ENCODE measurements at places on chromosomes 16 and 17. TPM values are rescaled to one million over a fixed set of nuclear protein-coding genes. Genes with fewer than 3 reads are reported as not detected.

The NOL11 gene
- 31.4 TPM for total RNA-seq

The TNFRSF13B gene
- not detected for total RNA-seq

The LITAF gene
- total RNA-seq, result 41.1 TPM

The NATD1 gene
- total RNA-seq, result 2.4 TPM

DNA sequence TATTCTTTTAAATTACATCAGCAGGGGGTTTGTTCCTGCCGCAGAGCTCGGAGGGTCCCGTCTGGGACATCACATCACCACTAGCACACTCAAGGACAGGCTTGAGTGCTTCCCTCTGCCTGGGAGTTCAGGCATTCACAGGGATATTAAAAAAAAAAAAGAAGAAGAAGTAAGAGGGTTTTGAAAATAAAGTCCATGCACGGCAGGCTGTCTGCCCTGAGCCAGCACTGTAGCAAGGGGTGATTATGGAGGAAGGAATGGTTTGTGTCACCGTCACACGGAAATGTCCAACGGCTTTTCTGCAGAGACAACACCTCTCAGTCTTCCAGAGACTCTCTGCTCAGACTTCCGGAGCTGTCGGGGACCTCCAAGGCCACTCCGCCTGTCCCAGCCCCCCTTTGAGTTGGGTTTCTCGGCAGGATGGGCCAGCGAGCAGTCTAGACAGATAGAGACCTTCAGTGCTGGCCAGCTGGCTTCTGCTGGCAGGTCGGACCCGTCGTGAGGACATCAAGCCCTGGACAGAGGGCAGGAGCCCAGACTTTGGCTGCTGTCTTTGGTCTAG is 33.6 kb downstream of the MEOX1 start:
- DNase-seq, result no peak

DNA sequence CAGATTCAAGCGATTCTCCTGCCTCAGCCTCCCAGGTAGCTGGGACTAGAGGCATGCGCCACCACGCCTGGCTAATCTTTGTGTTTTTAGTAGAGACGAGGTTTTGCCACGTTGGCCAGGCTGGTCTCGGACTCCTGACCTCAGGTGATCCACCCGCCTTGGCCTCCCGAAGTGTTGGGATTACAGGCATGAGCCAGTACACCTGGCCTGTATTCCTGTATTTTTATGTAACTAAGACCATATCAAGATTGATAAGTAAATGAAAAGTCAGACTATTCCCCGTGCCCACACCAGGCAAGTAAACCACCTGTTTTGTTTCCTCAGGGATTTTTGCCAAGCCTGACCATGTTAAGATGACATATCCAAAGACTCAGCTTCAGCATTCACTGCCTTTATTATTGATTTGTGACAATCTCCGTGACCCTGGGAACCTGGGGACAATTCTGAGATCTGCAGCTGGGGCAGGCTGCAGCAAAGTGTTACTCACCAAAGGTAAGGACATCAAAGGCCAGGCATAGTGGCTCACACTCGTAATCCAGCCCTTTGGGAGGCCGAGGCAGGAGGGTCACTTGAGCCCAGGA is 5.6 kb downstream of the MRM3 start:
- no peak for DNase-seq

GRCh38 chr16:78489072-78489471 is 389.6 kb downstream of the WWOX start:
- no peak for DNase-seq

DNA sequence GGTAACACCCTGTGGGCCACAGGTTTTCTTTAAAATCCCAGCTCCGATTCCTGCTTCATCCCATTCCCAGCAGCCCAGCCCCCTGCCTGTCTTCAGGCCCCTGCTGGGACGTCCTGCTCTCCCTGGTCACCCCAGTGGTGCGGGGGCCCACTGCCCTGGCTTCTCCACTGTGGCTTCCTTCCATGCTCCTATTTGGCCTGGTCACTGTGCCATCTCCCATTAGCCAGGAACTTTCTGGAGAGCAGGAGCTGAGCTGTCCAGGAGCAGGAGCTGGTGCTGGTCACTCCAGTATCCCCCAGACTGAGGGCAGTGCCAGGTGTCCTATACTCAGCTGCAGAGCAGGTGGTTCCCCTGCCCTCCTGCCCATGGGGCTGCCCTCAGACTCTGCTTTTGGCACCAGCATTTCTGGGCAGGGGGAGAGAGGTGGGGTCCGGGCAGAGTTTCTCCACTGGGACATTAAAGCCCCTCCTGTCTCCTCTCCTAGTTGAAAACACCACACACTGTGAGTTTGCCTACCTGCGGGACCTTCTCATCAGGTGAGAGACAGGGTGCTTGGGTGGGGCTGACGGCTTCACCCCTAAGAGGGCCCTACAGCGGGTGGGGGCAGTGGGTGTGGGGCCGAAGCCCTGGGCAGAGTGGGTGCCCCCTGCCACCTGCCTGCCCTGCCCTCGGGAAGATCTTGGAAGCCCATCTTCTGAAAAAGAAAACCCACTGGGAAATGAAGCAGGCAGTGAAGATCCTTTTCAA is 356.2 kb downstream of the SEC14L1 start:
- DNase-seq, result no peak

- no peak for DNase-seq
Measured at GRCh38 chr17:4742629-4743028, 2.9 kb upstream of the CXCL16 start.

GRCh38 chr17:16215965-16216316 is 607 bp upstream of the NCOR1 start:
- no peak for DNase-seq

GRCh38 chr17:28796062-28796461 is 46.5 kb downstream of the FAM222B start:
- no peak for DNase-seq
